ENCODE measurements at places on chromosomes 3 and 15. TPM values are rescaled to one million over a fixed set of nuclear protein-coding genes. Genes with fewer than 3 reads are reported as not detected.

BNC1 gene
- total RNA-seq: 13.8 TPM

DNA sequence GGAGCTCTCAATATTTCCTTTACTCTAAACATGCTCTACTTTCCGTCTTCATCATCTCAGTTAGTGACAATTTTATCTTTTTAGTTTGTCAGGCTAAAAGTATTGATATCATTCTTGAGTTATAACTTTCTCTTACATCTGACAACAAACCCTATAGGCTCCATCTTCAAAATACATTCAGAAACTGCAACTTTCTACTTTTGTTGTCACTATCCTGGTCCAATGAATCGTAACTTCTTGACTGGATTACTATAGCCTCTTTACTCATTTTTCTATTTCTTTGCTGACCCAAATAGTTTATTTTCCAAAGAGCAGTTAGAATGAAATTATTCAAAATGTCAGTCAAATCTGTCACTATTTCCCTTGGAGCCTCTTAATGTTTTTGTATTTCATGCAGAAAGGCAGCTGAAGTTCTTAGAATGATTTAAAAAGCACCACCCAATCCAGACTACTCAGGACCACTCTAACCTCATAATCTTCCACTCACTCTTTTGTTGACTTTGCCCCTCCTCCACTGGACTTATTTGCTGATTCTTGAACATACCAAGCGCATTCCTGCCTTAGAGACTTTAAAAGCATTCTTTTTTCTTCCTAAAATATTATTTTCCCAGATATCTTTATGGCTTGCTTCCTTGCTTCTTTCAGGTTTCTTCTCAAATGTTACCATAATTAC is 119.9 kb upstream of the CBLB start:
- DNase-seq: no peak

KY gene
- not detected for total RNA-seq

DNA sequence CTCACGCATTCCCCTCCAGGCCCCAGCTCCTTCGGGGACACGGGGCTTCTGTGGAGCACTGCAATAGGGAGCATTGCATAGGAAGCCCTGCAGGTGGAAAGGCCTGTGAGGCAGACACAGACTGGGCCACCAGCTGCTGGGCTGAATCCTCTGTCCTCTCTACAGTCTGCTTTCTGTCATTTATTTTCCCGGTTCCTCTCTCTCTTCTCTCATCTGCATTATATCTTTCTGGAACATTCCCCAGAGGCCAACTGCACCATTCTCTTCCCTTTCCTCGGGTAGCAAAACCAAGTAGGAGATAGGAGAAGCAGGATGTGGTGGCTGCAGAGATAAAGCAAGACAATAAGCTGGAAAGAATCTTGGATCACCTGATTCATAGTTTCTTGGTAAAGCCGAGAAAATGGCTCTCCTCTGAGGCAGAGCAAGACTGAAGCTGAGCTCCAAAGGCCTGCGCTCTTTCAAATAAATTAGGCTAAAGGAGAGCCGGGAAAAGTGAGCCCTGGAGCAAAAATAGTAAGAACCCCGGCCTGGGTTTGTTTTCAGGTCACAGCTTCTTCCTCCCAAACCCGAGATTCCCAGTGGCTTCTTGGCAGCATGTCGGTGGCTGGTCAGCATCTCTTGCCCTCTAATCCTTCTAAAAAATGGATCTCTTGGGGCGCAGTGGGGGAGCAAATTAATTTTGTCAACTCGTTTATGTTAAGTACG is 5.3 kb downstream of the TM4SF4 start:
- no peak for DNase-seq

SLC9C1 gene
- not detected for total RNA-seq

- DNase-seq: peak; percentile 11
These were observed 1.4 kb downstream of the MORF4L1 start for GRCh38 chr15:78873793-78874765.

- DNase-seq: no peak
These were observed 30.1 kb downstream of the PLOD2 start for GRCh38 chr3:146130881-146131371.

GRCh38 chr15:85793641-85794597 is 806 bp downstream of the KLHL25 start:
- peak; percentile 47 for DNase-seq

All from LHCN-M2 (cell line).